Stimulated activated CD8-positive, alpha-beta memory T cell treated with anti-CD3 and anti-CD28 coated beads, Interleukin-2, amount 100 ng/mL, for 1 hour (primary cell): ENCODE measurements at places on chromosomes 16 and 17.

GRCh38 chr17:20784100-20784665, 204.7 kb downstream of the CDRT15L2 start:
- DNase-seq, result no peak

DNA sequence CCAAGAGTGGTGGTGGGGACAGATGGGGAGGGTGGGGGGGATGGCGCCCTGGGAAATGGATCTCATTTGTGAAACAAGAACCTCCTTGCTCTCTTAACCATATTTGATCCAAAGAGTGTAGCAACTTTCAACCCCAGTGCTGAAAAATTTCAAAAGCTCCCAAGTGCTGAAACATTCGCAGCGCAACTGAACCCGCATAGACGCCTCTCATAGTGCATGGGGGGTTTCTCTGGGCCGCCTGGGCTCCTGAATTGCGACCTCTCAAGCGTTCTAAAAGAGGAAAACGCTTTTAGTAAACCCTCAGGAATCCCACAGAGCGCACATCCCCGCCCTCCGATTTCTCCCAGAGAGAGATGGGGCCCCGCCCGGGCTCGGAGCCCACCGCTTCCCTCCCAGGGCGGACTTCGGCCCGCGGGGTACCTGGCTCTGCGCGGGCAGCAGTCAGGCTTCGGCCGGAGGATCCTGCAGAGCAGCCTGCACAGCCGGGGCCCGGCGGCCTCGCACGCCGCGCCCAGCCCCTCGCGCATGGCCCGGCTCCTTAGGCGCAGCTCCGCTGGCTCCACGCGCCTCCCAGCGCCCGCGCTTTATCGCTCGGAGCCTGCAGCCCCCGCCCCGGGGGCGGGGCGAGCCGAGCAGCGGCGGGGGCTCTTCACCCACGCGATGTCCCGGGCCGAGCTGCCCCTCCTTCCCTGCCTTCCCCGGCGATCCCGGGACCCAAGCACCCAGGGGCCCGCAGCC, 7.0 kb downstream of the NOS2 start:
- DNase-seq, result no peak

DNA sequence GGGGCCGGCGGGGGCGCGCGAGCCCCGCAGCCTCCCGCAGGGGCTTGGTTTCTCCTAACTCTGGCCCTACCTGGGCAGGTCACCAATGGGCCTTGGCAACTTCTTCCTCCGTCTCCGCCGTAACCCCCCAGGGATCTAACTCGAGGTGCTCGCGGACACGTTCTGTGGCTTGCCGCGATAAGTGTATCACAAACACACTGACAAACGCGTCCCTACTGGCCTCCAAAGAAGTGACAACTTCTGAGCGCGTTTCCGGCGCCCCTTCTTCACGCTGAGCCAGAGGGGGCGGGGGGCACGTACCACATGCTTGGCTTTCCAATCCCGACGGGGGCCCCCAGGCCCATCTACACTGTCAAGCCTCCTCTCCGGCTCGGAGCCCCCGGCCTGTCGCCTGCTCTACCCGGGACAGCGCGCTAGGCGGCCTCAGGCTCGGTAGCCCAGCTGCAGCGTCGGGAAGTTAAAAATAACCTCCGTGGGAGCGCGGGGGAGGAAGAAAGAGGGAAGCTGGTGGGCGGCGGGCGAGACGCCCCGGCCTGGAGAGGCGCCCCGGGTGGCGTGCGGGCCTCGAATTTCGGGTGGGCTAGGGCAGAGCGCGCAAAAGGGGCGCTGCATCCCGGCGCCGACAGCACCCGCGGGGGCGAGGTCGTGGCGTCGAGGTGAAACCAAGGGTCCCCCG, 725 bp upstream of the SPHK1 start:
- no peak for DNase-seq

DNA sequence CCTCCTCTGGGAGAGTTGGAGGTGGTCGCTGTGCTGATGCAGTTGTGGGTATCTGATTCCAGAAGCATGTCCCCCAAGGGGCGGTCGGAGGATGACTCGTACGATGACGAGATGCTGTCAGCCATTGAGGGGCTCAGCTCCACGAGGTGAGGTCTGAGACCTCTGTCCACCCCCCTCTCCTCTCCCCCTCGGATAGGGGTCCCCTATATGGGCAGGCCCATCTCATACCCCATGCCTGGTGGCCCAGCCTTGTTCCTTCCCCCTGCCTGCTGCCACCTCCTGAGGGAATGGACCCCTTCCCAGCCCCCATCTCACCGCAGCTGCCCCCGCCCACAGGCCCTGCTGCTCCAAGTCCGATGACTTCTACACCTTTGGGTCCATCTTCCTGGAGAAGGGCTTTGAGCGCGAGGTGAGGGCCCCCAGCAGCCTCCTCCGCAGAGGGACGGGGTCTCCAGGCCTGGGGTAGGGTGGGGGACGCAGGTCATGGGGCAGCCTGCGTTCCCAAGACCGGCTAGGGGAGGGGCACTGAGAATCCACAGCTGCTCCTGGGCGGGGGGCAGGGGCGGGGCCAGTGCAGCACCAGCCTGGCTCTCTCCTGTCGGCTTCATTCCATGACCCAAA, 39.2 kb downstream of the ADCY7 start:
- DNase-seq, result no peak

- no peak for DNase-seq
Measured at GRCh38 chr17:8894673-8895578, 27.5 kb upstream of the PIK3R6 start.

DNA sequence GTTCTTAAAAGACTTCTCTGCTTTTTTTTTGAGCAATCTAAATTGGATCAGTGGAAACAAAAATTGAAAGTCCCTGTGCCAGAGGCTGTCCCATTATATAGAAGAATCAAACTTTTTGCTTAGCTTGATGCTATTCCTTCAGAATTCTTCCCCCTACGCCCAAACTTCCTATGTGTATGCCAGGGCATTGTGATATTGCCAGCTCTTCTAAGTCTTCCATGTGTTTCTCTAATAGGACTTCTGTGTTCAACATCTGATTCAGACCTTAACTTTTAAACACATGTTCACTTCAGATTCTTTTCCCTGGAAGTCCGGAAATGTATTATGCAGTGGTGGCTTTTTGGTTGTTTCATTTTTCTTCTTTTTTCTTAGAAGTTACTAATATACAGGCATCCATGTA, 18.7 kb downstream of the PTRH2 start:
- no peak for DNase-seq

DNA sequence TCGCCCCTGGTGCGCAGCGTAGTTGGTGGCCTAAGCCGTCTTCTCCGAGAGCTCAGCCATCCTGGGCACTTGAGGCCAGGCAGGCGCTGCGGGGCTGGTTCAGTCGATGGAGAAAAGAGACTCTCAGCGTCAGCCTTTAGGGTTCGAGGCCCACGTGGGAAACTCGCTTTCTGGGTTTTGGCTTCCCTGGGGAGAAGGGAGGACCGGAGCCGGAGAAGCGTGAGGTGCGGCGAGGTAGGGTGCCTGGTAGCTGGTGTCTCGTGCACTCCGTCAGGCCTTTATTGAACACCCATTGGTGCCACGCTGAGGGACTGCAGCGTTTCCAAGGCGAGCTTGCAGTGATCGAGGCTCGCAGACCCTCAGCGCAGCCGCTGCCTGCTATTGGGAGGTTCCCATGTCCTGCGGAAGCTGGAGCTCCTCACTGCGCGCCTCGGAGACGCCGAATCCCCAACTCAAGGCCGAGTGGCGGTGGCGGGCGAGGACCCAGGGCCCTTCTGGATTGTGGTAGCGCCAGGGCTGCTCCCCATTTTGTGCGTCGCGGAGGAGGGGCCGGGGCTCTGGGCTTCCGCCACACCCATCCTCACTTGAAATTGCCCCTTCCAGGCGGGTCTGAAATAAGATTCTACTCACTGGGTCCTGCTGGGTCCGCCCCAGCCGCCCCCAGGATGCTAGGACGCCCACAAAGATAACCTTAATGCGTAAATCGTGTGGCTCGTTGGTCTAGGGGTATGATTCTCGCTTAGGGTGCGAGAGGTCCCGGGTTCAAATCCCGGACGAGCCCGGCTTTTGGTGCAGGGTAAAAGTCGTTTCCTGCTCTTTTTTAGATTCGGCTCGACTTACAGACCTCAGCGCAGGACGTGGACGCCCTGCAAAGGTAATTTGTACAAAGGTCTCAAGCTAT, 1.2 kb downstream of the OR1F1 start:
- DNase-seq, result no peak

- DNase-seq, result no peak
Measured at GRCh38 chr17:68909066-68909465, 46.1 kb downstream of the ABCA8 start.

DNA sequence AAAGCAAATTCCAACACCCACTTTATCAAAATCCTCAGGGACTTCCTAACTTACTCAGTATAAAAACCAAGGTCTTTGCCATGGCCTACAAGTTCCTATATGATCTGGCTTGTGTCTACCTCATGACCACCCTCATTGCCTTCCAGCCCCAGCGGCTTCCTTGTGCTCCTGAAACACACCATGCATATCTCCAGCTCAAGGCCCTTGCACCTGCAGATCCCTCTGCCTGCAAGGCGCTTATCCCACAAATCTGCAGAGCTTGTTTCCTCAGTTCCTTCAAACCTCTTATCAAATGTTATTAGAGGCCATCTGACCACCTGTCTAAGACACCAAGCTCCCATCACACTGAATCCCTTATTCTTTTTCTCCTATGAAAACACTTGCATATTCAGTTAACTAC, 2.6 kb downstream of the BBS2 start:
- DNase-seq, result no peak

- DNase-seq, result no peak
Measured at GRCh38 chr17:17545031-17545820, 46.3 kb downstream of the PEMT start.

- no peak for DNase-seq
Measured at GRCh38 chr17:57703273-57703672, 41.8 kb downstream of the CCDC182 start.

- no peak for DNase-seq
Measured at GRCh38 chr17:29252101-29252791, 5.6 kb downstream of the CRYBA1 start.

DNA sequence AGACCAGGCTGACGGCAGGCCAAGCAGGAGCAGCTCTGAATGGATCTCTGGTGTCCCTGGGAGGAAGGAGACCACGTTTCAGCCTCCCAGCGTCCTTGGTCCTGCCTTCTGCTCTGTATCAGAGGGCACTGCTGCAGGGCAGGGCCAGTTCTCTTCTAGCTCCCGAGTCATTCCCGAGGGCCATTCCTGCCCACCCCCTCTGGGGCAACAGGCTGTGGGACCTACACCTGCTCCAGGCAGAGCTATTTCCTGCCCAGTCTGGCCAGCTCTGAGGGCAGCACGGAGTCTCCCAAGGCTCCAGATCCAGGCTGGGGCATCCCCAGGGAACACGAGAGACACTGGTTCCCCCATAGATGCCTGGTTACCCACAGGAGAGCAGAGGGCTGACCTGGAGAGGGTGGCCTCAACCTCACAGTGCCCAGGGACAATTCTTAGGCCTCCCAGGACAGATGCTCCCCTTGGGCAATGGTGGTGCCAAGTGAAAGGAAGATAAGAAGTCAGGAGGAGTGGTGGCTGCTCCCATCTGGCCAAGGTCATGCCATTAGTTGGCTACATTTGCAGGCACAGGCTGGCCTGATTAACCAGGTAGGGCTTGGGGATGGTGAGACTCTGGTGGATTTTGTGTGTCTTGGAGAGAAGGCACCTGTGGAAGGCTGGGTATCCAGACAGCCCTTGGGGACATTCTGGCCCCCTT, 2.0 kb downstream of the WFIKKN2 start:
- no peak for DNase-seq

- no peak for DNase-seq
Measured at GRCh38 chr17:72937707-72938106, 154.8 kb downstream of the SLC39A11 start.
